ENCODE measurements at places on chromosomes 1 and 21.

GRCh38 chr21:33561373-33561772 lies 18.5 kb downstream of the SON start:
- DNase-seq: no peak

GRCh38 chr1:156140879-156141707 lies 12.3 kb upstream of the SEMA4A start:
- DNase-seq: peak; percentile 44

DNA sequence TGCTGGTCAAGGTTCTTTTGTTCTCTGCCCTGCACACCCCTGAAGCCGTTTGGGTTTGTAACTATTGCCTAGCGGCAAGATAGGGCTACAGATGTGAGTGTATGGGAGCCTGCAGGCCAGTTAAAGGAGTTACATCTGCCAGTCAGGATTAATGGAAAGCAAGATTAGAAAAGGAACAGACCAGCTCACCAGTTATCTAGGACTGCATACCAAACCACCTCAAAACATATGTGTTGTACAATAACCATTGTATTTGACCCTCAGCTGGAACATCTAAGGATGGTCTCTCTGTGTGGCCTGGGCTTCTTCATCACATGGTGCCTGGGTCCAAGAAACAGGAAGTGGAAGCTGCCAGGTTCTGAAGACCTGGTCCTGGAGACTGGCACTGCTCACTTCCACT lies 52.5 kb upstream of the FBXO28 start:
- DNase-seq: no peak

GRCh38 chr1:237901299-237901934 lies 10.7 kb upstream of the ZP4 start:
- no peak for DNase-seq

- no peak for DNase-seq
These were observed 17.0 kb upstream of the GPR37L1 start for GRCh38 chr1:202105571-202106339.

DNA sequence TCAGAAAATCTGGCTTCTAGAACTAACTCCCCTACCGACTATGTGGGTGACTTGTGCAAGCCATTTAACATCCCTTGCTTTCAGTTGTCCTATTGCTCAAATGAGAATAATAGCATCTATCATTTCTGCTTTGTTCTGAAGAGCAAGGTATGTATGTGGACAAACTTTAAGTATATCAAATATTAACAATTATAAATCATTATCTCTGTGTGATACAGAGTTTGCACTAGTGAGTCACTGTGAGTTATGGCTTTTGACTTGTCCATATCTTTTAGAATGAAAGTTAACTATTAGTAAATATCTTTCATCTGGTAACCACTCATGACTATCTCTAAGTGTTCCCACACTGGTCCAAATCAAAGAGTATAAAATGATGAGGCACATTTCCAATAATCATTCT lies 812.9 kb upstream of the ADGRL2 start:
- DNase-seq: no peak

GRCh38 chr21:45539046-45539795 lies 3.0 kb downstream of the SLC19A1 start:
- no peak for DNase-seq

GRCh38 chr1:28123461-28123961 lies 35.1 kb upstream of the EYA3 start:
- DNase-seq: no peak

DNA sequence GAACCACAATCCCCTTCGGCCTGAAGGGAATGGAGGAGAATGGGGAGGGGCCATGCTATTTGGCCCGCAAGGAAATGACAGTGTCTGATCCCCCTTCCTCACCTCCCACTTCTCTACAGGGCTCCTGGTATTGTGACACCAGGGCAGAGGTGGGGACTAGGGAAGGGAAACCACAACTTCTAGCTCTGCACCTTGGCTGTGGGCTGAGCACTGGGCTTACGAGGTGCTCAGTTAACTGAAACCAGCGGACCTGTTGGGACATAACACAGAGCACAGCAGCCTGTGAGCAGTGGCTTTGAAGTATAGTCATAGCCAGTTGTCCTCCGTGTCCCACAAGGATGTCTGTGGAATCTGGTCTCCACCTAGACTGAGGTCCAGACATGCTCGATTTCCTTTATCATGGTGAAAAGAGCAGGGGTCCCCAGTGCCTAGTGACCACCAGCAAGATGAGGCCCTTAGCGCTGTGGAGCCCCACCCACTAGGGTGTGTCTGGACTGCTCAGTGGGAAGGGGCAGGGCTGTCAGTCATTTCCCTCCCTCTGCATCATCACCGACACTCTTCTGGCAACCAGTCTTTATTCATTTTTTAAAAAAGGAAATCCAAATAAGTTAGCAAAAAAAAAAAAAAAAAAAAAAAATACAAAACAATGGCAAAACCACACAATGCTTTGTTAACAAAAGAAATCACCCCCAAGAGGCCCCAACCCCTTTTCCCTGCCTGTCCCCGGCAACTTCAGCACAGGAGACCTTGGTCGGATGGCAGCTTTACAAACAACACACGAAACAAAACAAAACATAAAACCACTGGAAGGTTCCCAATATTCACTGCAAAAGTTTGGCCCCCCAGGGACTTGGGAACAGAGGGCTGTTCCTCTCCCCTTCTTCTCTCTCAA lies 3.0 kb downstream of the MYOG start:
- DNase-seq: no peak

DNA sequence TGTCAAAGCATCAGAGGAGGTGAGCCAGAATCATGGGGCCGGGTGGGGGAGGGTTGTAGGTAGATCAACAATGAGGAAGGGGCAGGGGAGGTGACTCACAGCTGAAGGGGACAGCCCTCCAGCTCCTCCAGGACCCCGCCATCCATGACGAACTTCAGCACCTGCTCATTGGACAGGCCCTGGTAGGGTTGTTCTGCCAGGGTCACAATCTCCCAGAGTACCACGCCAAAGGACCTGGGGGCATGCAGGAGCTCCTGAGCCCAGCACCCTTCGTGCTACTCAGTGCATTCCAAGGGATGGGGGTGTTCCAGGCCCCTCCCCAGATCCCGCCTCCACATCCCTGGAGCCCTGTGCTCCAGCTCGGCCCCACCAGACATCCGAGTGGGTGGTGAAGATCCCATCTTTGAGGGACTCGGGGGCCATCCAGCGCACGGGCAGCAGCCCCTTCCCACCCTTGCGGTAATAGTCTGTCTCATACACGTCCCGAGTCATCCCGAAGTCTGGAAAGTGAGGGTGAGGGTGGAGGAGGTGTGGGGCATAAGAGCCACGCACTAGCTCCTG lies 17.5 kb downstream of the INSRR start:
- no peak for DNase-seq

DNA sequence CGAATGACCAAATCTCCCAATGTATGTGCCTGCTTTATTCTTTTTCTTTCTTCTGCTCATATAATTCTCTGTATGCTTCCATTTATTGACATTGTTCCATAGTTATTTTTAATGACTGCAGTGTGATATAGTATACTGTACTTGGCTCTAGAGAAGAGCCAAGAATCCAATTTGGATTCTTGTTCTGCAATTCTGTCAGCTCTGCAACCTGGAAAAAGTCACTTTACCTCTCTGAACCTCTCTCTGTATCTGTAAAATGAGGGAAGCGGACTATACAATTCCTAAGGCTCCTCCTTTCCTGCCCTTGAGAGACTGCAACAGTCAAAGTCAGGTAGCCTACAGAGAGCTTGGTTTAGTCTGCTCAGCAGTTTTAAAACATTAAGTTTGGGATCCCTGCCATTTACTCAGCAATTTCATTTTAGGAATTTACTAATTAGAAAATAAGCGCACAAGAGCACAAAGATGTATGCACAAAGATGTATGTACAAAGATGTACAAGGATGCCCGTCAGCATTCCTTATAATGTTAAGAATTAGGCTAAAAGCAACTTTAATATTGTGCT lies 14.7 kb downstream of the DNAJC16 start:
- DNase-seq: no peak

DNA sequence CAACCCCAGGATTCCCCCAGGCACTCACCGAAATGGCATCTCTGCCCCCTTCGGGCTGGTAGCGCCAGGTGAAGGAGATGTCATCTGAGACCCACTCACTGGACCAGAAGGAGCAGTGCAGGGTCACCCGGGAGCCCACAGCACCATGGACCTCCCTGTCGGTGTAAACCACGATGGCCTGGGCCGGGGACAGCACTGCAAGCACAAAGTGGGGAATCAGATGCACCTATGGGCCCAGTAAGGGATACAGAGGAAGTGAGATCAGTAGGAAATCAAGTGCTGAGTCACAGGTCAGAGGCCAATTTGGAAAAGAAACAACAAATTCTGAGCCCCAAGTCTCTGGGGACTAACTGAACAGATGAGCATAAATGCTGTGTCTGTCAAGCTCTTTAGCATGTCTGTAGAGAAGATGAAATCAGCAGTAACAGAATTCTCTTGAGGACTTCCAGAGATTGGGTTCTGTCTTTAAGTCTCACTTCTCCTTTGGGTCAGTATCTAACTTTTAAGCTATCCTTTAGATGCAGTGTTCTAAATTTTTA lies 2.5 kb downstream of the MPZ start:
- peak; percentile 8 for DNase-seq

DNA sequence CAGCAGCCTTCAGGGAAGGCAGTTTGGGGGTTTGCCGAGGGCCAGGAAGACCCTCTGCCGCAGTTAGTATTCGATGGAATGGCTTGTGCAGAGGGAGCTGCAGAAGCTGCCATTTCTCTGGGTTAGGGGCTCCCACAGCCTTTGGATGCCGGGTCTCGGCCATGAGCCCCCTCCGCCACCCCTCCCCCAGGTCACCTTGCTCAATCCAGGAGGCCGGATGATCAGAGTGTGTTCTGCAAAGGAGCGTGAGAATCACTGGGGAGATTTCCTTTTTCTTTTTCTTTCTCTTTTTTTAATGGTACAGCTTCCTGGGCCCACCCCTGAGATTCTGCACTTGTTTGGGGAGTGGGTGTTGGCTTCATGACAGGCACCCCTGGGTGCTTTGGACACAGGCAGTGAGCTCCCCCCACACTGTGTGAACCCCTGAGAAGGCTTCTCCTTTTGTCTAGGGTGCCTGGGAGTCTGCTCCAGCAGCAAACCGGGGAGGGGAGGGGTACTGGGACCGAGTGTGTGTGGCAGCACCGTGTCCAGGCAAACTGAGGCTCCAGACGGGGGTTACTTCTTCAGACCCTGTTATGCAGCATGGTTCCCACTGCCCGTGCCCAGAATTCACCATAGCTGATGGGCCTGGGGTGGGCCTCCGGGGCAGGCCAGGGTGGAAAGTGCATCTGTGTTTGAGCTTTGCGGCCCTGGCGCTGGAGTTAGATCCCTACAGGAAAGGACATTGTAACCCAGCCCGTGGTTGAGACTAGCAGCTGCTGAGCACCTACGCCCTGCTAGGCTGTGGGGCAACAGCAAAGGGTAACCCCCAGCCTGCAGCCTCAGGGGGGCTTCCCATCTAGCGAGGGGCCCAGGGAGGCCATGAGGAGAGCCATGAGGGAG lies 18.5 kb downstream of the TNFRSF1B start:
- no peak for DNase-seq

GRCh38 chr1:2504949-2505272 lies 21.5 kb downstream of the PANK4 start:
- DNase-seq: no peak

DNA sequence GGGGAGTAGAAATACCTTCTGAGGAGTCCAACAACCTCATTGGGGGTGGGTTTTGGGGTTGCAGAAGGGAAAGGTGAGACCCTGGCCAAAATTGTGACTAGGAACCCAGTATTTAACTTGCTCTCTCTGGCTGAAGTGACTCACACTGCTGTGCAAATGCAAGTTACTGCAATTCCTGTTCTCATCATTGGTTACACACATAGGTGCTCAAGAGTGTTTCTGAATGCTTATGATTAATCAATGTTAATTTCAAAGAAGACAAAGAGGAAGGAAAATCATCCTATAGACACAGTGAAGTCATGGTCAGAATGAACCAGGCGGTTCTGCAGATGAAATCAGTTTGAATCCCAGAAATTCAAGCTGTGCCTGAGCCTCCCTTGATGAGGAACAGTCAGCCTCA lies 3.1 kb downstream of the ASCL5 start:
- no peak for DNase-seq

DNA sequence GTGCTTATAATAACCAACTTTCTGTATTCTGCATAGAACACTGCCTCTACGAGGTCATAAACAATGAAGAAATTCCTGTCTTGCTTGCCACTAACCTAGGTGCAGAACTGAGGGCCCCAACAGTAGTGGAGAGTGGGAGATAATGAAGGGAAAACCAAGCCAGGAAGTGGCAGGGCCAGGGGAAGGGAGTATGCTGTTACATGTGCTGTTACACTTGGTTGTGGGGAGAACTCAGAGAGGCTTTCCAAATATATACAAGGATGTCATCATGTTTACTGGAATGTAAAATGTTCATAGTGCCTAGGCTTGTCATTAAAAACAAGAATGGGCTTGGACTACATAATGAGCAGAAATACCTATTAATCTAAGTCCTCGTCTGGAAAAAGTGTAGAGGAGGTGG lies 31.1 kb downstream of the NHLH2 start:
- DNase-seq: no peak

GRCh38 chr1:210415846-210416448 lies 87.2 kb downstream of the HHAT start:
- DNase-seq: no peak

DNA sequence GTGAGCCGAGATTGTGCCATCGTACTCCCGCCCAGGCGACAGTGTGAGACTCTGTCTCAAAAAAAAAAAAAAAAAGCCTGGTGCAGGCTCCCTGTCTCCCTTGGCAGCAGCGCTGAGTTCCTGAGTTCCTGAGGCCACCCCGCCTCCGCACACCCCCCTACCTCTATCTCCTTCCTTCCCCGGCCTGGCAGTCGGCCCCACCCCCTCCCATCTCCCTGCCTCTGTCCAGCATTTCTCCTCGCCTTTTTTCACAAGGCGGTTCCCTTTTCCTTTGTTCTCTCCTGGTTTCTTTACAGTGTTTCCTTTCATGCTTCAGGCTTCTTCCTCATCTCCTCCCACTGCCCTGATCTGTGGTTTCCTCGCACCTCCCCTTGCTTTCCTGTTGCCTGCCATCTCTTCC lies 2.7 kb downstream of the RORC start:
- no peak for DNase-seq

DNA sequence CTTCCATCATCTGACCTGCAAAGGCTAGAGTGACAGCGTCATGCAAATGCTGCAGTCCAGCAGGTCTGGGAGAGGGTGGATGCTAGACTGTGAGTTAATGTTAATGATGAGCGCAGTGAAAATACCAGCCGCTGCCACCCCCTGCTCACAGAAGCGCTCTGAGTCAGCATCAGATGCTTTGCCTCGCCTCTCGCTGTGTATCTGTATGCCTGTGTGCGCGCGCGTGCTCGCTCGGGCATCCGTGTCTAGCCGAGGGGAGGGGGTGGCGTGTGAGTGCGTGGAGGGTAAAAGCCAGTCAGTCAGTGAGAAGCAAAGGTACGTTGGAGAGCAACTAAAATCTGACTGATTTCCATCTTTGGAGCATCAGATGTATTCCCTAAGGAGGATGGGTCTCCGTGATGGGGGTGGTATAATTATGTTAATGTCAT lies 858.7 kb downstream of the USP25 start:
- no peak for DNase-seq

GRCh38 chr1:201092738-201093137 lies 19.5 kb downstream of the CACNA1S start:
- DNase-seq: no peak

Data from activated naive CD4-positive, alpha-beta T cell treated with Interleukin-2 at 50 U/mL for 16 hours (primary cell).